ENCODE measurements at places on chromosomes 16 and 17. TPM values are rescaled to one million over a fixed set of nuclear protein-coding genes. Genes with fewer than 3 reads are reported as not detected.

GRCh38 chr17:8954339-8954738 lies 11.2 kb downstream of the PIK3R5 start:
- no peak for DNase-seq

DNA sequence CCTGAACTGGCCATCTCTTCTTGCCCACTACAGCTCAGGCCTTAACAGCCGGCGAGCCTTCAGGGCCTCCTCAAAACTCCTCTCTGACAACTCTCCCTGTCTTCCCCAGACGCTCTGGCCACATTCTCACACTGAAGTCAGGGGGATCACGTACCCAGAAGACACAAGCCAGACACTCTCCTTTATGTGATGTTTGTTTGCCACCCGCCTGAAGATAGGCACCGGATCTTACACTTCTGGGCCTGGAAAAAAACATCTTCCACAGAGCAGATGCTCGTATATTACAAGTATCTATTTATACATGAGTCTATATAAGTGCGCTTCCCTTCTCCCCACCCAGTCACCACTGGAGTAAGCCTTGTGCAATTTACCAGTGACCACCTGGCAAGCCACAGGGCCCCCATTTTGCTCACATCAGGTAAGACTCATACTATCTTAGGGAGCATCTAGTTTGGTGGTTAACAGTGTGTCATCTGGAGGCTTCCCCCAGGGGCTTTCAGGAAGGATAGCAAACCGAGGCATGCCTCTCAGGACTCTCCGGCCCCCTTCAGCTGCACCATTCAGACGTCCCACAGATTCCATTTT lies 349.4 kb downstream of the SOX9 start:
- DNase-seq: no peak

The NTN1 gene
- 5.6 TPM for polyA plus RNA-seq

DNA sequence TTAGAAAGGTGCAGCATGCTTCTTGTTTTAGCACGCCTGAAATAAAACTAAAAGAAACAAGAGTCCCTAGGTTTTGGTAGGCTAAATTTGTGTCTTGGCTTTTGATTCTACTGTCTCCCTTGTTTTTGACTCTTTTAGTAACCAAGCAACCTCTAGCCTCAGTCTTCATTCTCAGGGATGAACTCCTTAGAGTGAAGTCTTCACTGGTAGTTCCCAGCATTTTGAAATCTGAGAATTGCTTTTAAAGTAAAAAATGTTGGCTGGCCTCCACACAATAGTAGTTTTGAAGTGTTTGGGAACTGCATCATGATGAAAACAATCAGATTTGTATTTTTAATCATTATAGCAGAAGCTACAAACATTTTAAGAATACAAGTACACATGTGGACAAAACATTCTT lies 6.1 kb upstream of the CDR2 start:
- DNase-seq: no peak

DNA sequence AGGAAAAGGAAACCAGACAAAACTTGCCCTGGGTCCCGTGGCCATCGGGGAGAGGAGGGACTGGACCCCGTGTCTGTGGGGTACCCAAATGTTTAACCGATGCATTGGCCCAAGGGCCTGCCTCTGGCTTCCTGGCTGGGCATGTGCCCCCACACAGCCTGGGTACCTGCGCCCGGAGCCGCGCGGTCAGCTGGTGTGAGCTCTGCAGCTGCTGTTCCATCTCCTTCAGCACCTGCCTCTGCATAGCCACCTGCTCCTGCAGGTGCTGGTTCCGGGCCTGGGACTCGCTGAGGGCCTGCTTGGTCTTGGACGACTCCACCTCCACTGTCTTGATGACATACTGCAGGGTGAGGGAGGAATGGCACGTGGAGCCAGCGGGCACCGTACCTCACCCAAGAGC lies 31.9 kb downstream of the KIFC3 start:
- DNase-seq: no peak

The BCAS3 gene
- polyA plus RNA-seq: 17.7 TPM
